ENCODE measurements at places on chromosomes 11 and 22. TPM values are rescaled to one million over a fixed set of nuclear protein-coding genes. Genes with fewer than 3 reads are reported as not detected.

- DNase-seq, result no peak
Measured at GRCh38 chr11:66315921-66316811, 678 bp downstream of the CD248 start.

DNA sequence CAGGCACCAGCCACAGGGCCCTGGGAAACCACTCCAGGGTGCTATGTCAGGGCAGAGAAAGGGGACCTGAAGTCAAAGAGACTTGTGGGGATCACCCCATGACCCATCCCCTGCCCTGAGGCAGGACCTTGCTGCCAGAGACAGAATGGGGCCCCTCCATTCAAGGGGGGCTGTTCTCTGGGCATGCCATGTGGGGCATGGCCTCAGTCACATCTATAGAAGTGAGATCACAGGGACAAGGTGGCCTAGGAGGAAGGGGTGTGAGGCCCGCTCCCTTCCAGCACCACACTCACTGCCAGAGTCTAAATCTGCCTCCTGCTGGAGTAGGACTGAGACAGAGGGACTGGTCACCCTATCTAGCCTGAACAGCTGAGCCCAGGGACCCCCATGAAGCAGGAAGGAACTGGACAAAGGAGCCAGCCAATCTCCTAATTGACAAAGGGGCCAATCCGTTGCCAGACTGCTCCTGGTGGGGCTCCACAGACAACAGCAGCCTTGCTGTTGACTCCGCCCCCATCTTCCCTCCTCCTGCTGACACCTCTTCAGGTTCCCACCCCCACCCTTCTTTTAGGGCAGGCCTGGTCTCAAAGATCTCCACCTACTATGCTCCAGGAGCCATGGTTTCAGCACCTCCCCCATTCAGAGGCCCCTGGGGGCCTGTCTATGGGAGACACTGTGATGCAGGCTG is 26.0 kb downstream of the NEAT1 start:
- DNase-seq, result no peak

GRCh38 chr11:69880826-69881445 is 61.7 kb upstream of the FGF3 start:
- no peak for DNase-seq

GRCh38 chr11:60977836-60978235 is 6.4 kb downstream of the CD6 start:
- DNase-seq, result no peak

CLDN25 gene
- polyA plus RNA-seq, result not detected

RNF215 gene
- 20.2 TPM for polyA plus RNA-seq

Measured in right lung (tissue), 10 donors.